Stimulated activated CD4-positive, alpha-beta T cell treated with anti-CD3 and anti-CD28 coated beads, Interleukin-4, amount 100 ng/mL, for 24 hours (primary cell): ENCODE measurements at places on chromosomes 3 and 15.
A peak's percentile ranks its signal among the peaks of the same experiment; 100 is the strongest.

DNA sequence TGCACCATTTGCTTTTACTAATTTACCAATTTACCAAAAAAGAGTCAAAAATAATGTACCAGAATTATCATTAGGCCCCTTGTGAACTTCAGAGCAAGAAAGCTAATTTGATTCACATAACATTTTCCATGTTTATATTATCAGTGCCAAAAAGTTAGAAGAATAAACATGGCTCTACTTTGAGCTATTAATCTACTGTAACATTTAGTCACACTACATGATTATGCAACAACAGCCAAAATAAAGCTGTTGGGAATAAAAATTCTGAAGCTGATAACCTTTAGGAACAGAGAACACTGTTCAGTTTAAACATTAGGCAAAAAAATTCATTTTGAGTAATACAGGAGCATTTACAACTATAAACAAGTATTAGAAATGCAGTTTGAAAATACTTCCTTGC is 63.6 kb downstream of the PROS1 start:
- DNase-seq, result no peak

GRCh38 chr3:11155341-11156025 is 1.2 kb downstream of the HRH1 start:
- DNase-seq, result peak; percentile 22

DNA sequence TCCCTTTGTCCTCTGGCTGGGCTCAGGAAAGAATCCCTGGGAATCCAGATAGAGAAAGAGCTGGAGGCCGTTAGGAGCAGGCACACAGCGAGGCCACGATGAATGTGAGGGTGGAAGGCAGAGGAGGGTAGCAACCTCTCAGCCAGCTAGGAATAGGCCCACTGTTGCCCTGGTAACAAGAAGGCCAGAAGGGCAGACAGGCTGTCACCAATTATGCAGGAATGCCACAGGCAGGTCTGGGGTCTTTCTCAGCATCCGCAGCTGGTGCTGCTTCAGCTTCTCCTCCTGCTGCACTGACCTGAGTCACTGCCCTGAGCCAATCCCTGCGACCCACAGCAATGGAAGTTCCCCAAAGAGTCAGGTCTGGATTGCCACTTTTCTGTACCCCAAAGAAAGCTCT is 62.8 kb upstream of the C3orf80 start:
- no peak for DNase-seq

DNA sequence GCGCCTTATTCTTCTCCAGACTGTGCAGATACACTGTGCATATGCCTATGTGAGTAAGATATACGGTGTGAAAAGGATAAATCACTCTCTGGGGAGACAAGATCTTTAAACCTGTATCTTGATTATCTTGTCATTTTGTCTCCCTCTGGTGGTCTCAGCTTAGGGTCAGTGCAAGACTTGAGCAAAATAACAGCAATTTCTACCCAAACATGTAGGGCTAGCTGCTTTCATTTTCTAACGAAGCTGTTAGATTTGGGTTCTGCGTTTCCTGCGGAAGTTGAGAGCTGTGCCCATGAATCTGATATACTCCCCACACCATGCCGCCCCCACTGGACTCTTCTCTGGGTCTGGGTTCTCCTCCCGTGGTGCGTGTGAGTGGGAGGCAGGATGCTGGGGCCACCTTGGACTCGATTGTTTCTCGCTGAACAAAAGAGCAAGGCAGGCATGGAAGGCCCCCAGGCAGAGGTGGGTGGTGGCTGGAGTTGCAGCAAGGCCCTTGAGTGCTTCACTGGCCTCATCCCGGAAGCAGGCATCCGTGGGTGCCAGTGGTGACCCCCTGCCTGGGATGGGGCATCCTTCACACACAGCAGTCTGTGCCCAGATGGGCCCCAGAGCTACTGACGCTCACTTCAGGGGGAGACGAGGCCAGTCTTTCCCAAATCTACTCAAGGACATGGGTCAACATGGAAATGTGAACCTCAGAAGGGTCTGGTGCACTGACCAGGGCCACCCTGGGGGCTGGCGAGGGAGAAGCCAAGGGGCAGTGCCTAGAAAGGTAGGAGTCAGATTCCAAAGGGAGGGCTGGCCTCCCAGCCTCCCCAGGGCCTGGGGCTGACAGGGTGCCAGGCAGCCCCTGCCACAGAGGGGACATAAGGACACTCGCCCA is 179.6 kb downstream of the NSMCE3 start:
- DNase-seq, result peak; percentile 19

- no peak for DNase-seq
Measured at GRCh38 chr3:196163666-196164493, 47.3 kb downstream of the ZDHHC19 start.

- no peak for DNase-seq
Measured at GRCh38 chr15:78243491-78243941, 9.2 kb upstream of the ACSBG1 start.

DNA sequence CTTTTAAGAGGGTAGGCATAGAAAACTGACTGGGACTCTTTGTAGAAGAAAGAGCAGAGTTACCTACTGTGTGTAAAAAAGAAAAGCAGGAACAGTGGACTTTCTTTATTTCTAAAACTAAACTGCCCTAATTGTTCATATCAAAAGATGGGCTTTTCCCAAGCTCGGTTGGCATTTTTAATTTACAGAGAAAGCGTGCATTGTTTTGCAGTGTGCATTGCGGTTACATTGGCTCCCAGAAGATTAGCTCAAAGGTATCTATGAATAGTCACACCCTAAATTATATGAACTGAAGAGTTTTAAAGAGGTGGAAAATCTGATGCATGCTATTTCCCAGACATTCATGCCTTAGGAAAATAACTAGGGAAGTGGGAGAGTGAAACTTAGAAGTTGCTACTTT is 36.5 kb downstream of the MITF start:
- DNase-seq, result no peak

- no peak for DNase-seq
Measured at GRCh38 chr3:115169808-115170207, 22.7 kb upstream of the ZBTB20 start.

DNA sequence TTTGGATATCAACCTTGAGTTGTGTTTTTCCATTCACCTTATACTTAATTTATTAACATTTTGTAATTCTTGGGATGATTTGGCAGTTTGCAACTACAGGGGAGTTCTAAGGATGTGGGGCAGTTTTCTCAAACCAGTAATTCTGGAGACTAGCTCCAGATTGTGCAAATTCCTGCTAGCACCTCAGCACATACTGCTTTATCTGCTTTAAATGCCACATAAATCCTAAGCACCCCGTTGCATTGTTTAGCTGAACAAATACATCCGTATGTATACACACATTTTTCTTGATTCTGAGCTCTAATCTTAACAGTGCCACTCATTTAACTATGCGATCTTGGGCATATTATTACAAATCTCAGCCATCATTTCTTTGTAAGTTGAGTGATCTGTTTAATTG is 16.9 kb upstream of the UTS2B start:
- DNase-seq, result no peak

GRCh38 chr3:85164436-85164835 is 205.6 kb downstream of the CADM2 start:
- no peak for DNase-seq

- no peak for DNase-seq
Measured at GRCh38 chr3:14344351-14344750, 58.1 kb upstream of the SLC6A6 start.

- peak; percentile 20 for DNase-seq
Measured at GRCh38 chr3:71998995-71999673, 214.2 kb upstream of the PROK2 start.

DNA sequence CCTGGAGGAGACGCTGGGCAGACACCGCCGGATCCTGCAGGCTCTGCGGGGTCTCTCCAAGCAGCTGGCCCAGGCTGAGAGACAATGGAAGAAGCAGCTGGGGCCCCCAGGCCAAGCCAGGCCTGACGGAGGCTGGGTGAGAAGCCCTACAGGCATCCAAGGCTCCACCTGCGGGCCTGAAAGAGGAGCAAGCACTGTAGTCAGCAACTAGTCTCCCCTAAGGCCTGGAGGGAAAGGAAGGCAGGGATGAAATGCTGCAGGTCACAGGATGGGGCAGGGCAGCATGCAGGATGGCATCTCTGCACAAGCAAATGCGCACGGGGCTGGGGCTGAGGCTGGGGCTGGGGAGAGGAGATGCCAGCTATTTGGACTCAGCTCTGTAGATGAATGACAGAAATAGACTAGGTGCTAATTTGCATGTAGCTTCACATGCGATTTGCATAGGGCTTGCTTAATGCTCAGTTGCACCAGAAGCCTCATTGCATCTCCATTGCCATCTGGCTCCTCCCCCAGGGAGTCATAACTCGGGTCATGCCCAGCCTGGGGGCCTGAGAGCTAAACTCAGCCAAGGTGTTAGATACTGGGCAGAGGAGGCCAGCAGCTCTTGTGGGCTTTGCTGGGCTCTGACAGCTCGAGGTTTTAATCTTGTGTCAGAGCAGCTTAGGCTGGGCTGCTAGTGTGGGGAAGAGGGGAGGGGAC is 5.2 kb upstream of the CPLX3 start:
- DNase-seq, result no peak

DNA sequence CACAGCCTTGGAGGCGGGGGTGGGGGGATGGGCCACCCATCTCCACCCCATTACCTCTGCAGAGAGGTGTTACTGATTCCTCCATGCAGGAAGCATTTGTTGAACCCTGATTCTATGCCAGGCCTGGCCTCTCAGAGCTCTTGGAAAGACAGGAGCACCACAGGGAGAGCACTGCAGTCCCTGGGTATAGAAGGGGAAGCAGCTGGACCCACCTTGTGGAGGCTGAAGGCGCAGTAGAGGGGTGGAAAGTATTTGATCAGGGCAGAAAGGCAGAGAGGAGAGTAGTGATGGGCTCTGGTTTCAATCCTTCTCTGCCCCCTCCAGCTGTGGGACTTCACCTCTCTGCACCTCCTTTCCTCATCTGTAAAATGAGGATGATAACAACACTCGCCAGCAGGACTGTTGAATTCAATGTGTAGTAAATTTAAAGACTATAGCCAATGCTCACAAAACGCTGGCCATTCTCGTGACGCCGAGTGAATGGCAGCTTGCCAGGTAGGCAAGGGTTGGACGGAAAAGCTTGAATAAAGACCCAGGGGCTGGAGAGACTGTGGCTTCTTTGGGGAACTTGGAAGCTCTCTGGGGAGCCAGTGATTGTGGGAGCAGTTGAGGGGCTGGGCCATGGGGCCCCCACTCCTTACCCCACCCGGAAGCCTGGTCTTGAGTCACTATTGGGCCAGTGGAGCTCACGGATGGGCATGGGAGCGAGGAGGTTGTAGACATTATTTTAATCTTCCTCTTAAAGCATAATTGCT is 8.0 kb upstream of the CCDC33 start:
- no peak for DNase-seq

DNA sequence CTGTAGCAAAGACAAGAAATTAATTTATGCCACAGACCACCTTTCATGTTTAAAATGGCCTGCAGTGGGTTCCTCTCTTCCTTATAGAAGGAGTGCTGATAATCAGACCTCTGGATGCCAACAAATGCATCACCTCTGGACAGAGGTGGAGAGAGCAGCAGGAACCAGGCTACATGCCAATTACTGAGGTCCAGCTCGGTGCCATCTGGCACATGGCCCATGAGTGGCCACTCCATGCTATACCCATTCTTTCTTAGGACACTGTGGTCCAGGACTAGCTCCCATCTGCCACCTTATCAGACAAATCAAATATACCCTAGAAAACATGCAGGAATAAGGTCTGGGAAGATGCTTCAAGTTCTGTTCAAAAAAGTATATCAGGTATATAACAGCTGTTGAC is 60.7 kb downstream of the TBC1D2B start:
- DNase-seq, result no peak

DNA sequence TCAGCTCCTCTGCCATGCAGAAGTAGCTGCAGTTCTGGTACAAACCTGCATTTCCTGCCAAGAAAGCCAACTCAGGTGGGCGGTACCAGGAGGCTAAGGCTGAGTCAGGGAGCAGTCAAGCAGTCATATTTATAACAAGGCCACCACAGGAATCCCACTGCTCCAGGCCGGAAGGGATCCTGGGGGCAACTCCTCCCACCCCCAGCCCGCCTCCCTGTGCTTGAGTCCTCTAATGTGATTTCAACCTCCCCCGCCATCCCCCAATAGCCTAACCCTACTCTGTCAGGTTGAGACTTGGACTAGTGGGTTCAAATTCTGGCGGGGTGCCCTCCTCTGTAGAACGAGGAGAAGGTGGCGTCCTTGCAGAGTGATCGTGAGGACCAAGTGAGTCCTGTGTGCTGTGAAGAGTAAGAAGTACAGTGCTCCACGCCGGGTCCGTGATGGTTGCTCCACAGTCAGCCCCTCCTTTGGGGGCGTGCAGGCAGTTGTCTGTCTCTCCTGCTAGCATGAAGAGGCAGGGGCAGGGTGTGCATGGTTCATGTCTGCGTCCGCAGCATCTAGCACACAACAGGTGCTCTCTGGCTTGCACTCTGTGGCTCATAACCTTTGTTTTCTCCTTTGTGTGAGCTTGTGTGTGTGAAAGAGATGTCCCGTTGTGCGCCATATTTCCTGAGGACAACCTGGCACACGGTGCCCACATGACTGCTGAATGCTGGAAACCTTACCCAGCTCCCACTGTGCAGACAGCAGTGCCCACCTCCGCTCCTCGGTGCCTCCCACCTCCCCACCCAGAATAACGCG is 78.3 kb downstream of the SMAD6 start:
- no peak for DNase-seq

- no peak for DNase-seq
Measured at GRCh38 chr3:31573036-31573779, 40.5 kb downstream of the STT3B start.

GRCh38 chr3:124552224-124552623 is 178.0 kb upstream of the UMPS start:
- DNase-seq, result no peak

DNA sequence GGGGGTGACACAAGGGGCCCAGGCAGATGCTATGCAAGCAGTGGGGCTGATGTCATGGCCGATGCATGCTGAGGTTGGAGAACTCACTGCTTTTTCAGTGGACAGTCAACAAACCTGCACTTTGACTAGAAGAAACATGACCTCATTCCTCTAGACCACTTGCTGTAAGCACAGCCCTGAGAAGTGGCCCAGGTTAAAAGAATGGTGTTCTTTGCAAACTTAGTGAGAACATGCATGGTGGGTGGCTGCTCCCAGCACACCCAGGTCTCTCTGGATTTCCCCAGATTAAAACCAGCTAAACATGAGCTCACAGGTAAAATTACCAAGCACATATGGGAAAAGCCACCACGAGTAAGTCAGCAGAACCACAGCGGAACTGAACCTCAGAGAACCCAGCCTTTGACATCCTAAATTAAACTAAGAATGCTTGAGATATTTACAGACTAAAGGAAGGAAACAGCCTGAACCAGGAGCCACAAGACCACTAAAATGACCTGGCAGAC is 15.5 kb downstream of the DLEC1 start:
- no peak for DNase-seq

GRCh38 chr3:72890166-72890925 is 2.5 kb downstream of the GXYLT2 start:
- DNase-seq, result no peak

- no peak for DNase-seq
Measured at GRCh38 chr15:59550956-59551355, 60.6 kb upstream of the GCNT3 start.

DNA sequence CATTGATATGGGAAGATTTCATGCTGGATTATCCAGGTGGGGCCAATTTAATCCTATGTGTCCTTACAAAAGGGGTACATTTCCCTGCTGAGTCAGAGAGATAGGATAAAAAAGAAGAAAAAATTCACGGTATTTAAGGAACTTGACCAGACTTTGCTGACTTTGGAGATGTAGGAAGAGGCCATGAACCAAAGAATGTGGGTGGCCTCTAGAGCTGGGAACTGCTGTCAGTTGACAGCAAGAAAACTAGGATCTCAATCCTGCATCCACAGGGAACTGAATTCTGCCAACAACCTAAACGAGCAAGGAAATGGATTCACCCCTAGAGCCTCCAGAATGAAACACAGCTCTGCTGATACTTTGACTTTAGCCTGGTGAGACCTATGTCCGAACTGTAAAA is 148.1 kb upstream of the SLC24A5 start:
- no peak for DNase-seq

GRCh38 chr3:159828542-159828943 is 160.1 kb upstream of the IL12A start:
- DNase-seq, result no peak
